Esophagus mucosa (tissue), 1 donor: ENCODE measurements at places on chromosomes 11 and 22. TPM values are rescaled to one million over a fixed set of nuclear protein-coding genes. Genes with fewer than 3 reads are reported as not detected.

DNA sequence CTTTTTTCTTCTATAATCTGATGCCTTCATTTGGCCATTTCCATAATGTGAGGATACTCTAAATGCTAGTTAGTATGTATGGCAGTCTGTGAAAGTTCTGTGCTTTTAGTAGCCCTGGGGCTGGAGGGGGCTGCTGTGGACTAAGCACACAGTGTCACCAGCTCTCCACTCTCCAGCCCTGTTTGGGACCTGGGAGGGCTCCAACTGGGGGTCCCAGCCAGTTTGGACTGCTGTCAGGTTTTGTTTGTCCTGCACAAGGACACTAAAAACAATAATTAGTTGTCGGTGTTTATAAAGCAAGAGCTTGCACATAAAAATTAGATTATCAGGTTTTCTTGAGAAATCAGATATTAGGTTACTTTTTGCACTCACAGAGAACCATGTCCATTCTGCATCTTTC, 103.1 kb downstream of the LDLRAD3 start:
- no peak for ATAC-seq

- ATAC-seq = no peak
These were observed 1487.5 kb downstream of the BRD1 start for GRCh38 chr22:48340191-48340590.

DNA sequence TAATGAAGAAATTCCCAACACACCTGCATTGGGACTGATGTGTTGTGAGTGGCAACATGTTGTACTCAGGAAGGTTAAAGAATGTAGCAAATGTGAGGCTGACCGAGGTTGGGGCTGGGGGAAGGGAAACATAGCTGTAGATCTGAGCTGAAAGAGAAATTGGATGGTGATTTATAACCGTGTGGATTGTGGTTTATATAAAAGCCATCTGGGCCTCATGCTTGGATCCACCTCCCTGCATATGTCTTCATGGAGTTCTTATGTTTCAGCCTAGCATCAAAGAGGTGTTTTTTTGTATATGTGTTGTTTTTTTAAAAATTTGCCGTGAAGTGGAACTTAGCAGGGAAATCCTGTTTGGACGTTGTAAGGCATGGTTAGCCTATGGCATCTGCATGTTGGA, 141.3 kb downstream of the NAV2 start:
- ATAC-seq = no peak

The C1QTNF5 gene
- 2.0 TPM for total RNA-seq

The KCNK4 gene
- not detected for total RNA-seq

The AHNAK gene
- 931 TPM for total RNA-seq
